Body of pancreas (tissue), 4 donors: ENCODE measurements at places on chromosomes 3 and 15.

DNA sequence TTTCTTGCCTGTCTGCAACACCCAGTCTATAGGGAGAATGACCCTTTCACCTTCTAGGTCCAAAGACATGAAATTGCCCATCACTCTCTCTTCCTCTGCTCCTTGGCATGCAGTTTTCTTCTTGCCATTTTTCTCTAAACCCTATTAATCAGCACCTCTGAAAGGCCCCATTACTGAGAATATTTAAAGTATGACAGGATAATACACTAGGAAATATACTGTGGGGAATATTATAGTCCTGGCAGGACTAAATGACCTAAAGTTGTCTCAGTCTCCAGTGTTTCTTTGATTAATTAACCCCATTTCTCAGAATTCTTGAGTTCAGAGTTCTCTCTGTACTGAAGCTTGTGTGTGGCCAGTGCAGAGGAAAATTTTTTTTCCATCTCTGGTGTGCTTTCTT is 730.7 kb downstream of the AGBL1 start:
- H3K27me3 ChIP-seq: no peaks in the 10 kb centered on the region
- no peak overlapping the region for H3K4me3 ChIP-seq
- no peaks in the 10 kb centered on the region for H3K36me3 ChIP-seq
- H3K4me1 ChIP-seq: no peaks in the 10 kb centered on the region
- H3K27ac ChIP-seq: no peak overlapping the region

DNA sequence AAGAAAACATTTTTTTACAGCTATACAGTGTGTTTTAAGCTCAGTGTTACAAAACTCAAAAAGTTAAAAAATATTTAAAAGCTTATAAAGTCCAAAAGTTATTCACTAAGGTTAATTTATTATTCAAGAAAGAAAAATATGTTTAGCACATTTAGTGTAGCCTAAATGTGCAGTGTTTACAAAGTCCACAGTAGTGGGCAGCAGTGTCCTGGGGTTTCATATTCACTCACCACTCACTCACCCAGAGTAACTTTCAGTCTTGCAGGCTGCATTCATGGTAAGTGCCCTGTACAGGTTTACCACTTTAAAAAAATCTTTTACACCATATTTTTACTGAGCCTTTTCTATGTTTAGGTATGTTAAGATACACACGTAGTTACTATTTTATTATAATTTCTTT is 300.2 kb upstream of the TRIM42 start:
- no peaks in the 10 kb centered on the region for H3K36me3 ChIP-seq
- no peaks in the 10 kb centered on the region for H3K27me3 ChIP-seq
- no peak overlapping the region for H3K4me3 ChIP-seq
- H3K27ac ChIP-seq: no peak overlapping the region
- H3K4me1 ChIP-seq: no peaks in the 10 kb centered on the region

- DNase-seq: no peak
- H3K36me3 ChIP-seq: no peaks in the 10 kb centered on the region
- H3K27me3 ChIP-seq: no peaks in the 10 kb centered on the region
- no peak overlapping the region for H3K27ac ChIP-seq
- no peak overlapping the region for H3K4me3 ChIP-seq
These were observed 216.3 kb downstream of the SATB1 start for GRCh38 chr3:18208856-18209255.

GRCh38 chr3:46460051-46460450 is 4.7 kb downstream of the LTF start:
- H3K4me3 ChIP-seq: no peak overlapping the region
- H3K36me3 ChIP-seq: peaks cover 2% of the 10 kb centered on the region
- DNase-seq: no peak
- H3K27me3 ChIP-seq: no peaks in the 10 kb centered on the region
- no peak overlapping the region for H3K27ac ChIP-seq

DNA sequence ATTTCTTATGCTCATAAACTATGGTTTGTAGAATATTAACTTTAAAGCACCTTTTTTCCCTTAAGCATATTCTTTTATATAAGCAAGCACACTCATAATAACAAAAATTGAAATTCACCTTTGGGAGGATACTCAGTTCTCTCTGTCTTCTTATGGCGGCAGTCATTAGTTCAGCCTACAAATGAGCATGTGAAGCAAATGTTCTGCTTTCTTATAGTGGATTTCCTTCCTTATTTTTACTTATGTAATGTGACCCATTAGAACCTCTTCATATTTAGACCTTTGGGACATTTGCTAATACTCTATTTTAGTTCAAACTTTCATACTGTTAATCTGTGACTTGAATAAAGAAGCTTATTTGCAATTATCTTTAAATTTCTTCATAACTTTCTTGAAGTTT is at the start of gene P2RY13:
TSS of gene P2RY13 (minus strand) at position 187 of the 400 bp plus-strand sequence. CDS start at position 166, 21 bp downstream.
- H3K4me3 ChIP-seq: no peak within 1 kb of the TSS
- no peaks in the 10 kb centered on the region for H3K4me1 ChIP-seq
- no peaks in the 10 kb centered on the region for H3K36me3 ChIP-seq
- no peaks in the 10 kb centered on the region for H3K27me3 ChIP-seq
- no peak for DNase-seq

DNA sequence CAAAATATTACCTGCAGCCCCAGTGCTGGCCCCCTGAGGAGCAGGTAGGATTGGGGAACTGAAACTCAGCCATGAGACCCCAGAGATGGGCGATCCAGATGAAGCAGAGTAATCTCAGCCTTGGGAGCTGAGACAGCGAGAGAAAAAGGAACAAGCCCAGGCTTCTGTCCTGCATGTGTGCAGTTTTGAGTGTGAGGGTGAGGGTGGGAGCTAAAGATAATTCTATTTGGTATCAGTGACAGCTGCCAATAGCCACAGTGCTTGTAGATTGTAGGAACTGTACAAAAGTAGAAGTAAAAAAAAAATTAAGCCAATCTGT is 5.9 kb downstream of the ATP8B4 start:
- no peak overlapping the region for H3K4me3 ChIP-seq
- peak; percentile 16 for DNase-seq
- H3K36me3 ChIP-seq: no peaks in the 10 kb centered on the region
- no peaks in the 10 kb centered on the region for H3K4me1 ChIP-seq
- no peak overlapping the region for H3K27ac ChIP-seq

- DNase-seq: no peak
- H3K36me3 ChIP-seq: no peaks in the 10 kb centered on the region
These were observed 43.0 kb upstream of the ATP2C1 start for GRCh38 chr3:130850843-130851242.

DNA sequence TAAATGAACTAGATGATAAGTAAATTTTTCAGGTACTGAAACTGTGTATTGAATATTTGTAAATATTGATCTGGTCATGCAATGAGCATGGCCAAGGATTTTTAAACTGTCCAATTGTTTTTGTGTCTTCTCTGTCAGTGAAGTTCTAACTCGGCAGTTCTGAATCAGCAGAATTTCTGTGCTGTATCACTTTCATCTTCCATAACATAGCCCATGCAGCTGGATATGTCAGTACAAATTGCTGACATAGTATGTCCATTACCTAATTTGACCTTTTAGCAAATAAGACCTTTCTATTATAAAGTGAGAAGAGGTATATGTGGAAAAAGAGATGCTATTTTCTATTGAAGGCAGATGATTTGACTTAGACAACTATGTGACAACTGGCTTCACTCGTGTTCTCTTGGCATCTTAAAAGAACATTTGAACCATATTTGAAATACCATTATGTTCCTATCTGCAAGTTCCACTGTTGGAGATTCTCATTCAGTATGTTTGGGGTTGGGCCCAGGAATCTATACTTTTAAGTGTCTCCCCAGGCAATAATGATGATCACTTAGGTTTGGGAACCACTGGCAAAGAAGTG is 90.4 kb downstream of the CMSS1 start:
- H3K4me1 ChIP-seq: peaks cover 22% of the 10 kb centered on the region
- no peaks in the 10 kb centered on the region for H3K27me3 ChIP-seq
- H3K4me3 ChIP-seq: no peak overlapping the region
- H3K36me3 ChIP-seq: no peaks in the 10 kb centered on the region
- no peak overlapping the region for H3K27ac ChIP-seq
- DNase-seq: no peak

DNA sequence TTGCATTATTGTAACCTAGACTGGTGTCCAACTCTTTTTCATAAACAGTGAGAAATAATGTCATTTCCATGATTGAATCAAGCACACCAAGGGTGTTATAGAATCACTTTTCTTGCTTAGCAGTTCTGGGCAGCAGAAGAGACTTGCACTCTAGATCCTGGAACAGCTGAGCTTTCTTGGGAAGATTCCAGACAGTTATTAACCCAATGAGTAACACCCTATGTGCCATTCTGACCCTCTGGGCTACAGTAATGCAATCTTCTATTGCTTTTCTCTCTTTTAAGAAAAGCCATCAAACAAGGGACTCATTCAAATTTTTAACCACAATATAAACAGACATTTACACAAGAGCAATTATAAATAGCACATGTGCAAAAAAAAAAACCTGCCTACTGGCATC is 39.3 kb upstream of the USP3 start:
- peaks cover 42% of the 10 kb centered on the region for H3K4me1 ChIP-seq
- no peaks in the 10 kb centered on the region for H3K36me3 ChIP-seq
- no peak overlapping the region for H3K27ac ChIP-seq
- no peaks in the 10 kb centered on the region for H3K27me3 ChIP-seq
- no peak overlapping the region for H3K4me3 ChIP-seq

DNA sequence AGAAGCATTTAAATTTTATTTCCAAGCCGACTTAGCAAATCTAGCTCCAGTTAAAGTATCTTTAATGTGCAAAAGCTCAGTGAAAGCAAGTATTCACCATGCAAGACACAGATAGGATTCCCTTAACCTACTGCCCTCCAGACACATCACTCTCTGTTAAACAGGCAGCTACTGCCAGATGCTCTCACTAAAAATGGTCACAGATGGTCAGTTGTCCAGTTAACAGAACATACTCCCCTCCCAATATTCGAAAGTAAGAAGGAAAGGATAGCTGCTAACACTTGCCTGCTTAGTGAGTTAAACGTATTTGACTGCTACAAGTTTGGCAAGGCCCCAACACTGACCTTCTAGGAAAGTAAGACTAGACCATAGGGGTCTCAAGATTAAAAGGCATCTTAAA is 73.7 kb downstream of the PRTG start:
- H3K27ac ChIP-seq: no peak overlapping the region
- H3K4me3 ChIP-seq: no peak overlapping the region
- H3K36me3 ChIP-seq: no peaks in the 10 kb centered on the region
- no peaks in the 10 kb centered on the region for H3K4me1 ChIP-seq

- H3K4me3 ChIP-seq: no peak overlapping the region
- peak; percentile 40 for DNase-seq
- H3K4me1 ChIP-seq: peaks cover 11% of the 10 kb centered on the region
These were observed 44.6 kb downstream of the SEMA3G start for GRCh38 chr3:52400275-52400793.

GRCh38 chr3:170709046-170709445 is 123.2 kb upstream of the SLC7A14 start:
- H3K4me3 ChIP-seq: no peak overlapping the region
- H3K36me3 ChIP-seq: no peaks in the 10 kb centered on the region
- H3K27me3 ChIP-seq: no peaks in the 10 kb centered on the region
- no peak for DNase-seq
- H3K27ac ChIP-seq: no peak overlapping the region

DNA sequence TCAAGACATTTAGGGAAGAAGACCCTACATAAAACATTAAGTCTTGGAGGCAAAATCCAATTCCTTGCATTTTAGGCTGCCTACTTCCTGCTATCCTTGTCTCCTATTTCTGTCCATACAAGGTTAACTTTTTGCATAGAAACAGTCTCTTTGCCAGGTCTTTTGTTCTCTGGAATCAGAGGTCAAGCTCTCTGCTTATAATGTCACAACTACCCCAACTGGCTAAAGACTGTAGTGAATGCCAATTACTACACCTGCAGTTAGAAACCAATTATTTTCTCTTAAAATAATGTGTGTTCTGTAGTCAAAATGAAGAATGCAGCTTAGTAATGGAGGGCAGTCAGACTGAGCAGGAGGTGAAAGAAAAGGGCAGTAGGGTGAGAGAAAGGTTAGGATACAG is 856.2 kb downstream of the TUSC7 start:
- no peaks in the 10 kb centered on the region for H3K27me3 ChIP-seq
- H3K4me3 ChIP-seq: no peak overlapping the region
- DNase-seq: no peak
- H3K27ac ChIP-seq: no peak overlapping the region
- H3K4me1 ChIP-seq: no peaks in the 10 kb centered on the region

- no peaks in the 10 kb centered on the region for H3K27me3 ChIP-seq
- DNase-seq: no peak
- no peak overlapping the region for H3K4me3 ChIP-seq
- H3K4me1 ChIP-seq: peaks cover 12% of the 10 kb centered on the region
These were observed 7.6 kb downstream of the HSPBAP1 start for GRCh38 chr3:122786066-122786465.

GRCh38 chr3:34998902-34999301 is 640.4 kb upstream of the ARPP21 start:
- H3K36me3 ChIP-seq: no peaks in the 10 kb centered on the region
- no peaks in the 10 kb centered on the region for H3K27me3 ChIP-seq
- no peaks in the 10 kb centered on the region for H3K4me1 ChIP-seq
- no peak for DNase-seq
- H3K27ac ChIP-seq: no peak overlapping the region

GRCh38 chr3:98343647-98344507 is 9.8 kb upstream of the OR5K4 start:
- no peaks in the 10 kb centered on the region for H3K4me1 ChIP-seq
- H3K4me3 ChIP-seq: no peak overlapping the region
- H3K27me3 ChIP-seq: no peaks in the 10 kb centered on the region

GRCh38 chr3:17087509-17087908 is 202.8 kb downstream of the PLCL2 start:
- no peak overlapping the region for H3K4me3 ChIP-seq
- H3K27me3 ChIP-seq: no peaks in the 10 kb centered on the region
- H3K27ac ChIP-seq: no peak overlapping the region
- H3K4me1 ChIP-seq: no peaks in the 10 kb centered on the region
- DNase-seq: no peak

- no peaks in the 10 kb centered on the region for H3K36me3 ChIP-seq
- no peak overlapping the region for H3K27ac ChIP-seq
- H3K4me3 ChIP-seq: no peak overlapping the region
- no peaks in the 10 kb centered on the region for H3K4me1 ChIP-seq
These were observed 228.7 kb downstream of the DPH6 start for GRCh38 chr15:35317217-35317616.

DNA sequence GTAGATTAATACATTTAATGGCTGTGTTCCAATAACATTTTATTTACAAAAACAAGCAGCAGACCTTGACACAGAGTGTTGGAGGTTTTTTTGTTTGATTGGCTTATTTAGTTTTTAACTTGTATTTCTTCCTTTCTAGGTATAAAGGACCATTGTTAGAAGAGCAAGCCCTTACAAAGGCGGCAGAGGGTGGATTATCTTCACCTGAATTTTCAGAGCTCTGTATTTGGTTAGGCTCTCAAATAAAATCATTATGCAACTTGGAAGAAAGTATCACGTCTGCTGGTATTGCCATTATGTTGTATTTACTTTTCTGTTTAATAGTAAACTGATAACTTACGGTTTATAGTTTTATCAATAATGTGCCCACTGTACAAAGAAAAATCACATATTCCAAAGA is 10.0 kb downstream of the FAM98B start:
- no peak for DNase-seq
- no peak overlapping the region for H3K4me3 ChIP-seq
- no peaks in the 10 kb centered on the region for H3K36me3 ChIP-seq
- H3K4me1 ChIP-seq: peaks cover 11% of the 10 kb centered on the region
- H3K27me3 ChIP-seq: no peaks in the 10 kb centered on the region
- H3K27ac ChIP-seq: peak overlapping the region; percentile 51

- peaks cover 21% of the 10 kb centered on the region for H3K4me1 ChIP-seq
- no peaks in the 10 kb centered on the region for H3K27me3 ChIP-seq
- no peak overlapping the region for H3K4me3 ChIP-seq
- H3K27ac ChIP-seq: no peak overlapping the region
- H3K36me3 ChIP-seq: peaks cover 16% of the 10 kb centered on the region
- no peak for DNase-seq
These were observed 65.0 kb downstream of the AAGAB start for GRCh38 chr15:67189326-67190051.
